ENCODE measurements at places on chromosomes 1 and 21. TPM values are rescaled to one million over a fixed set of nuclear protein-coding genes. Genes with fewer than 3 reads are reported as not detected.

The CRYBG2 gene
- total RNA-seq: under 0.01 TPM

The IVNS1ABP gene
- 21.1 TPM for total RNA-seq

The KCNE1 gene
- 0.17 TPM for total RNA-seq

The OR2L13 gene
- total RNA-seq: not detected

The NOS1AP gene
- not detected for total RNA-seq

The ZNHIT6 gene
- total RNA-seq: 11.0 TPM

The ANXA9 gene
- total RNA-seq: 0.63 TPM

The NBPF4 gene
- total RNA-seq: not detected

The SPRR2E gene
- not detected for total RNA-seq

The TIE1 gene
- 0.79 TPM for total RNA-seq

The TRAF3IP3 gene
- not detected for total RNA-seq

The AIM2 gene
- total RNA-seq: not detected

The ODR4 gene
- total RNA-seq: 18.8 TPM

The PPM1J gene
- 0.26 TPM for total RNA-seq

The CNKSR1 gene
- not detected for total RNA-seq

The FTCD gene
- total RNA-seq: 0.60 TPM

The PRKAA2 gene
- 1.1 TPM for total RNA-seq

The POU3F1 gene
- total RNA-seq: 0.17 TPM

The ATP5PO gene
- 197 TPM for total RNA-seq

The AGMAT gene
- 0.79 TPM for total RNA-seq

The NID1 gene
- total RNA-seq: 40.4 TPM

The MMP23B gene
- total RNA-seq: 4.6 TPM

The TNFSF18 gene
- total RNA-seq: not detected

The FMOD gene
- total RNA-seq: 3.6 TPM

The CD1B gene
- total RNA-seq: not detected

The RBP7 gene
- total RNA-seq: not detected

The CFHR3 gene
- not detected for total RNA-seq

The CAPZB gene
- 137 TPM for total RNA-seq

The PPIAL4G gene
- not detected for total RNA-seq
